Renal cortex interstitium (tissue), 15 donors: ENCODE measurements at places on chromosomes 12 and 14.

DNA sequence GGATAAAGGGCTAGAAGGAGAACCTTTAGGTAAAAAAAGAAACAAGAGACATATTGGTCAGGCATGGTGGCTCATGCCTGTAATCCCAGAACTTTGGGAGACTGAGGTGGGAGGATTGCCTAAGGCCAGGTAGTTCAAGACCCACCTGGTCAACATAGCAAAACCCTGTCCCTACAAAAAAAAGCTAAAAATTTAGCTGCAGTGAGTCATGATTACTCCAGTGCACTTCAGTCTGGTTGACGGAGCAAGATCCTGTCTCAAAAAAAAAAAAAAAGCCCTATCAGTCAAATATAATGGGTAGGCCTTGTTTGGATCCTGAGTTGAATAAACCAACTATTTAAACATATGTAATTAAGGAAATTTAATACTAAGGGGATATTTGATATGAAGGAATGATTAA lies 54.2 kb downstream of the PPP1R36 start:
- no peak for DNase-seq

DNA sequence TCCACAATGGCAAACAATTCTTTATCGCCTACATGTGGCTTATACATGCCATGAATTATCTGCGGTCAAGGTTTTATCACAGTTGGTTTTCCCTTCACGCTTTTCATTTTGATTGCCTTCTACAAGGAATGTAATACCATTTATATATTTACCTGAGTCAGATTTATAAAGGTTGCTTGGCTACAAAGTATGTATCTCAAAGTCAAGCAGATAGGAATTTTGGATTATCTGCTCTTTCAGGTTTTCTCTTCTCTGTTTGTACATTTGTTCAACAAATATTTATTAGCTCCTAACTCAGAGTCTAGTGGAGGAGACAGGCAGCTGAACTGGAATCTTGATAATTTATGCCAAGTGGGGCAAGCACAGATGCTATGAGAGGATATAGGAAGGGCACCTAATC lies 28.5 kb upstream of the CISTR start:
- no peak for DNase-seq

- DNase-seq, result no peak
Observed at GRCh38 chr12:98725476-98726247, 80.6 kb downstream of the APAF1 start.

DNA sequence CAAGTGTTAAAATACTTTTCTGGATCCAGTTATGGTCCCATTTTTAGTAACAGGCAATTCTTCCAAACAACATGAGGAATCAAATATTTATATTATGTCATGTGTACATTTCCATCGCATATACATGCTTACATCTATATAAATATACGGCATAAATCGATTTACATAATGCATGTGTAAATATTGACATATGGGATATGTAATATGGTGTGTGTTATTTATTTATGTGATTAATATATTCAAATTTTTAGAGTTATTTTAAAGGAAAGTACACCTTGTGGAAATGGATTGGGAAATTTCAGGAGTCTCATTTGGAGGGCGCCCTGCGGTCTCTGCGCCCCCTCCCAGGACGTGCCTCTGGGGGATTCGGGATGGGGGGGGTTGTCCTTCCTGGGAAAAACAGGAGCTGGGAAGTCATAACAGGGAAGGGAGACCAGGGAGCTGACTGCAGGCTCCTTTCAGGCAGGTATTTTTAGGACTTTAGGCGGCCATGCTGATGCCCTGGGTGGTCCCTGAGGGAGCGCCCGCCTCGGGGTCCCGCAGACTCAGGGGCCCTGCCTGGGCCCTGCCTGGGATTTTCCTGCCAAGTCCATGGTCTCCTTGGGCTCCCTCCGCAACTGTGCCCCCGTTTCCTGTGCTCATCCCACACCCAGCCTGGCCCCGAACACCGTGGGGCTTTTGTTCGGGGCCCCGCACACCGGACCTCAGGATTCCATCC lies 82.7 kb upstream of the SFSWAP start:
- DNase-seq, result no peak

- DNase-seq, result no peak
Observed at GRCh38 chr12:12133259-12133658, 62.5 kb downstream of the BCL2L14 start.

DNA sequence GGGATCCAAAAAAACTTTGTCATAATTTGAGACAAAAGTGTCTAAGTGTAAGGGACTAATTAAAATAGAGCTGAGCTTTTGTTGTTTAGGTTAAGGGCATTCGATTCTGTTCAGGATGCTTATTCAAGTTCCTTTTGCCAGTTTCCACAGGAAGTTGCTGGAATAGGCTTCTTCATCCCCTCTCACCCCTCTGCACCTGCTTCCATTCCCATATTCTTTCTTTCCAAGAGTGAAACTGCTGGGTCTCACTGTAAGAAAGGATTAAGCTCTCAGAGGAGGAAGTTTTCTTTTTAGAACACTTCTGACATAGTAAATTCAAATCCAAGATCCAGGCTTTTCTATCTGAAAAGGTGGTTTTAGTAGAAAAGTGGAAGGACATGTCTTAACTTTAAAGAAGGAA lies 61.4 kb downstream of the POLR3B start:
- DNase-seq, result no peak

DNA sequence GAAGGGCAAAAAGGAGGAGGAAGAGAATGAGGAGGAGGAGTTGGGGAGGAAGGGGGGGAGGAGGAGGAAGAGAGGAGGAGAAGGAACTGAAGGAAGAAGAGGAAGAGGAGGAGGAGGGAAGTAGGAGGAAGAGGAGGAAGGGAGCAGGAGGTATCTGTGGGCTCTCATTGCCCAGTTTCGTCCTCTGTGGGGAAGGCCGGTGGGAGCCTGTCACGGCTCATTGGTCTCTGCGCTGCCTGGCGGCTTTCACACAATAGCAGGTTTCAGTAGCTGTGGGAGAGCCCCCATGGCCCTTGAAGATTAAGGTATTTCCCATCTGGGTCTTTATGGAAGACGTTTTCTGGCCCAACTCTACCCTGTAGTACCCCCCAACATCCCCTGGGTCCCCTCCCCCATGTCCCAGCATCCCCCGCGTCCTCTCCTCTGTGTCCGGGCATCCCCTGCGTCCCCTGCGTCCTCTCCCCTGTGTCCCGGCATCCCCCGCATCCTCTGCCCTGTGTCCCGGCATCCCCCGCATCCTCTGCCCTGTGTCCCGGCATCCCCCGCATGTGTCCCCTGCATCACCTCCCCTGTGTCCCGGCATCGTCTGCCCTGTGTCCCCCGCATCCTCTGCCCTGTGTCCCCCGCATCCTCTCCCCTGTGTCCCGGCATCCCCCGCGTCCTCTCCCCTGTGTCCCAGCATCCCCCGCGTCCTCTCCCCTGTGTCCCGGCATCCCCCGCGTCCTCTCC lies 278.2 kb upstream of the SFSWAP start:
- no peak for DNase-seq

- no peak for DNase-seq
Observed at GRCh38 chr14:103192246-103192840, 69.1 kb downstream of the TNFAIP2 start.

DNA sequence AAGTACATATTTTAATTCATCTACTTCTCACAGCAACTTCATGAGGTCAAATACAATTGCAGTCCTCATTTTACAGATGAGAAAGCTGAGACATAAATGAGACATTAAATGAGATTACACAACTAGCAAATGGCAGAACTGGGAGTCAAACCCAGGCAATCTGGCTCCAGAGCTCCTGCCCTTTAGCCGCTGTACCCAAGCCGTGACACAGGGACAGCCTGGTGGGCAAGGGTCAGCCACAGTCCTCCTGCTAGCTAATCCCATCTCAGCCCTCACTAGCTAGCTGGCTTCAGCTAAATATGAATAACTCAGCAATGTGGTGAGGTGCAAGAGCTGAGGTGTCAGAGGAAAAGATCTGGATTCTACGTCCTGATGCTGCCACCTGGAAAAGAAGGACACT lies 54.8 kb downstream of the NINJ2 start:
- DNase-seq, result no peak

DNA sequence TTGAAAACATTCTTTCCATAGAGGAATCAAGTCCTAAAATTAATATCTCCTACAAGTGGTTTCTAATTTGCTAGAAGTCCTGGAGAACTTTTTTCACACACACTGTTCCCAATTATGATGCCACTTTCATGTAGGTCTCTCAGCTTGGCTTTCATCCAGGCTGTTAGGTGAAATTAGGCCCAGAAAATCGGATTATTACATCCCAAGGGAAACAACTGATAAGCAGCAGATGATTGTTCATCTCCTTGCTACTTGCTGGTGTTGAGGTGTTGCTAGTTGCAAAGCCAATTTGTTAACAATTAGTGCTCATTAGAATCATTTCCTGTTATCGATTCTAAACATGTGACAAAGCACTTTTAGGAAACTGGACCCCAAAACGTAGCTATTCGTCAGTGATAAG lies 248.0 kb downstream of the PDZRN4 start:
- DNase-seq, result no peak

GRCh38 chr14:67409461-67409860 lies 2.5 kb downstream of the PLEK2 start:
- no peak for DNase-seq

- DNase-seq, result no peak
Observed at GRCh38 chr12:47734725-47735480, 9.6 kb upstream of the ENDOU start.

- DNase-seq, result no peak
Observed at GRCh38 chr14:39080886-39081285, 22.1 kb downstream of the SEC23A start.

DNA sequence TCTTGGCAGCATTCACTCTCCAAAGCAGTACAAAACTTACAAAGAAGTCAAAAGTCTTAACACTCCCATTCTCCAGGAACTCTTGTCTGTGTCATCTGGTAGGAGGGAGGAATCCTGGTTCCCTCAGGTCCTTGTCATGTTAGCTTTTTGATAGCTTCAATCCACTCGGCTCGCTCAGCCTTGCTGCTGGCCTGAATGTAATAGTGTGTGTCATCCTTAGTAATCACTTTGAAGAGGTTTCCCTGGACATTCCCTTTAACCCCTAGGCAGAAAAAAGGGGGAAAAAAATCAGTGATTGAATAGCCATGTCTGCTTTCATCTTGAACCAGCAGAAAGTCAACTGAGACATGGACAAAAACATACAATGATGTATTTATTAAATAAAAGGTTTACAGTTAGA lies 24.8 kb downstream of the PLEK2 start:
- DNase-seq, result no peak

DNA sequence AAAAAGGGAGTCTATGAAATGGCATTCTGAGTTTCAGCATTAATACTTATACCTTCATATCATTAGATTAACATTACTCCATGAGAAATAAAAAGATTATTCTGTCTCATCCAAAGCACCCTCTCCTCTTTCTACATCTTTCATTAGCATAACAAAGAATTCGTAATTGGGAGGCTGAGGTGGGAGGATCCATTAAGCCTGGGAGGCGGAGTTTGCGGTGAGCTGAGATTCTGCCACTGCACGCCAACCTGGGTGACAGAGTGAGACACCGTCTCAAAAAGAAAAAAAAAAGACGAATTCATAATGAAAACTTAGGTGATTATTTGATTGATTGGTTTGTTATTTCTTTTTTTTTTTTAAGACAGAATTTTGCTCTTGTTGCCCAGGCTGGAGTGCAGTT lies 1.8 kb upstream of the CDK17 start:
- no peak for DNase-seq

DNA sequence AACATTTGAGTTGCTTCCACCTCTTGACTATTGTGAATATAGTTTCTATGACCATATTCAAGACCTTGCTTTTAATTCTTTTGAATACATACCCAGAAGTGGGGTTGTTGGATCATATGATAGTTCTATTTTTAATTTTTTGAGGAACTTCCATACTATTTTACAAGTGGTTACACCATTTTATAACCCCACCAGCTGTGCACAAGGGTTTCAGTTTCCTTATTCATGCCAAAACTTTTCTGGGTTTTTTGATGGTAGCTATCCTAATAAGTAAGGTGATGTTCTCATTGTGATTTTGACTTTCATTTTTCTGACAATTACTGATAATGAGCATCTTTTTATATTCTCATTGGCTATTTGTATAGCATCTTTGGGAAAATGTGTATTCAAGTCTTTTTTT lies 109.4 kb upstream of the GARIN2 start:
- no peak for DNase-seq

DNA sequence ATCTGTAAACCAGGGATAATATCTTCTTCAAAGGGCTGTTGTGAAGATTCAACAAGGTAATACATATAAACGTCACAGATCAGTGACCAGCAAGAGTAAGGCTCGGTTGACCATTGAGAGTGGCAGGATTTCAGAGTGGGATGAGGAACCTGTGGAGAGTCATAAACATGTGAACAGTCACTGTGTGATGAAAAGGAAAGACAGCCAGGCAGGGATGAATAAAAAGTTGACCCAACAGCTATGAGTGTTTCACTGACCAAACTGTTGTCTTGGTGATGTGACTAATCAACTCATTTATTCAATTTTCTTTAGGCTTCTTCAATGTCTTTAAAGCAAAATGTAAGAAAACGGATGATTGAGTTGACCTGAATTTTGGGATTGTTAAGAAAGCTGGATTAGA lies 8.6 kb upstream of the FRMD6 start:
- no peak for DNase-seq

DNA sequence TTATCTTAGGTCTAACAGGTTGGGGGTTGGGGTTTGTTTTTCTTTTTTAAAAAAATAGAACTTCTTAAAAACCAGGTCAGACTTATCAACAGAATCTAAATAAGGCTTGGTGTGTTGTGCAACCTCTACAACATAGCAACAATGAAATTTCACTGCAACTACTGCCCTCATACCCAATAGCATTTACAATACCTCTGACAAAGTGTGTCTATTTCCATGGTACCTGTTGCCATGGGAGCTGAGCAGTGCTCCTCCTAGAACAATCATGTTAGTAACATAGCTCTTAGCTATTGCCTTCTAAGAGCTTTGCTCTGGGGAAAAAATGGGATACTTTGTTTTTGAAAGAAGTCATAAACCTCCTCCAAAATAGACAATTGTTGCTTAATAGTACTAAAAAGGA lies 103.3 kb upstream of the CCDC175 start:
- DNase-seq, result no peak

GRCh38 chr14:45381091-45381490 lies 128.1 kb upstream of the MIS18BP1 start:
- no peak for DNase-seq

- no peak for DNase-seq
Observed at GRCh38 chr14:56202256-56202655, 84.0 kb downstream of the PELI2 start.

DNA sequence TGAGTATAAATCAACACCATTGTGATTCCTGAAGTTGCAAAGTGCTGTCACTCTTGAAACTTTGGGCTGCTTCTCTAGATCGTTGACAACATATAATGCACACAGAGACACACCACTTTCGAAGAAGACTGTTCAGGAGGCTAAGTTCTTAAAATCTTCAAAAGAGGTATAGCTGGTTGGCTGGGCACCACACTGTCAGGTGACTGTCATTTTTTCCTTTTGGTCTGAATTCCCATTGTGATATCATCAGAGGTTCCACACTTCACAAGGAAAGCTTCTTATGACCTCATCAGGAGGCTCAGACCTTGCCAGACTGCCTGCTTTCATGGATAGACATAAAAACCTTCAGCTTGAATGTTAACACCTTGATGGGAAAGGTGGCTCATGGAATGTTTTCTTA lies at the start of the genes CAPZA3 and PLCZ1:
Gene CAPZA3 (plus strand): TSS at position 301 of the 400 bp plus-strand sequence. CDS start 150 bp downstream, outside the sequence.
Gene PLCZ1 (minus strand): TSS at position 194 of the 400 bp plus-strand sequence. CDS start 641 bp downstream, outside the sequence.
- DNase-seq, result no peak

- no peak for DNase-seq
Observed at GRCh38 chr12:16492240-16492639, 113.7 kb downstream of the LMO3 start.

- DNase-seq, result no peak
Observed at GRCh38 chr12:128980623-128981022, 127.3 kb downstream of the GLT1D1 start.
